ENCODE measurements at places on chromosomes 5 and 9. TPM values are rescaled to one million over a fixed set of nuclear protein-coding genes. Genes with fewer than 3 reads are reported as not detected.

Gene MSMP
- polyA plus RNA-seq, result not detected

Gene DIRAS2
- not detected for polyA plus RNA-seq

Gene TAF11L10
- not detected for polyA plus RNA-seq

- DNase-seq, result peak; percentile 92
Measured at GRCh38 chr5:96629774-96630173, 32.4 kb upstream of the CAST start.

Gene PRDM9
- polyA plus RNA-seq, result not detected

Gene EGFLAM
- polyA plus RNA-seq, result not detected

Gene NTNG2
- polyA plus RNA-seq, result 0.13 TPM

DNA sequence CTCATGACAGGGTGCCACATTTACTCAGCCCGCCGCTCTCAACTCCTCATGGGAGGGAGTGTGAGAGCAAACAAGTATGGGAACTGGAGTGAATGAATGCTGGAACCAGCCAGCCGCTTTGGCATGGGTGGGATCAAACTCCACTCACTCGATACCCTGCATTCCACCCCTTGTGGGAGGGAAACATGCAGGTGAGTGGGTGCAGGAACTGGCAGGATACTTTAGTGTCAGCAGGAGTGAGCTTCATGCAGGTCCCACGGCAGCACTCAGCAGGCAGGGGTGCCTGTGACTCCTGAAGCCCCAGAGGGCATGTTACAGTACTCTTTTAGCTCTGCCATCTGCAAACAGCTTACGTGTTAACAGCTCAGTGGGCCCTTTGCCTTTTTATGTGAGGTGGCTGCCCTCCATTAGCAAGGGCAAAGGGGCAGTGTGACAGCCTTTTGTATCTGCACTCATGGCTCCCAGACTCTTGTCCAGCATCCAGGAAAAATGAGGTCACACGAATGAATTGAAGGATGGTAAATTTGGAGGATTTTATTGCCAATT is 433.2 kb upstream of the NMUR2 start:
- DNase-seq, result no peak

DNA sequence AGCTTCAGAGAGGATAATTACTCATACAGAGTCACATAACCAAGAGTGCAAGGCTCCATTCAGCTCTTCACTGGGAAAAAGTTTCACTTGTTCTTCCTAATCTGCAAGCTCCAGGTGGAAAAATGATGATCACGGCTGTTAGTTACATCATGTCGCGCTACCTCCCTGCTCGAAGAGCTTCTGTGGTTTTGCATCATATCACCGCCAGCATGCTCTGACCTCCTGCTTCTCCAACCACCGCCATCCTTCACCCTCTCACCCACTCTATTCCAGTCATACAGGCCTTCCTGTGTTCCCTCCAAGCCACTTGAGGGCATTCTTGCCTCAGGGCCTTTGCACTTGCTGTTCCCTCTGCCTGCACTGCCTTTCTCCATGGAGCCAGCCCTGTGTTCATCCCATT is 47.1 kb downstream of the COL27A1 start:
- DNase-seq, result no peak

DNA sequence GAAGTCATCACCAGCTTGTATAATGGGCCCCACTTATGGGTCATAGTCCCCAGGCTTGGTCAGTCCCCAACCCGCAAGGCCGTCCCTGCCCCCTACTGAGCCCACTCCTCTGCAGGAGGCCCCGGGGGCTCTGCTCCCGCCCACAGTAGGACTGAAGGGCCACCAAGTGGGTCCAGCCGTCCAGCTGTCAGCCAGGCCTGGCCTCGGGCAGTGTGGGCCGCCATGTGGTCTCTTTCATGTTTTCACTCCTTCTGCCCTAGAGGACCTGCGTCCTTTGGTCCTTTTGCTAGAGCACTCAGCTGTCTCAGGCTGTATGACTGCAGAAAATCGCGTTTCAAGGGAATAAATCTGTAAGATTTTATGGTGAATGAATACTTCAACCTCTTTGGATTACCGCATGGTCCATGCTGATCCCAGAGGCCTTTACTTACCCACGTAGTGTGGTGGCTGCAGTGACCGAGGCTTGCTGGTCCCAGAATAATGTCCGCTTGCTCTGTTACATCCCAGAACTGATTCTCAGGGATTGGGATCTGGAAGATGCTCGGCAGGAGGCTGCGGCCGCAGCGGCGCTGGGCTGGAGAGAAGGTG is 105.7 kb upstream of the FAM120A start:
- DNase-seq, result no peak

Gene RLN1
- not detected for polyA plus RNA-seq

Gene WNT8A
- polyA plus RNA-seq, result not detected

GRCh38 chr9:74887041-74887980 is at the start of gene TRPM6:
TSS of gene TRPM6 (minus strand) at chr9:74887921. CDS start at chr9:74887856, 65 bp downstream.
- DNase-seq, result peak; percentile 79

GRCh38 chr5:5132234-5132633 is 7.9 kb upstream of the ADAMTS16 start:
- no peak for DNase-seq

- no peak for DNase-seq
Measured at GRCh38 chr5:165185716-165186115, 1680.3 kb downstream of the MAT2B start.

Gene LRRTM2
- polyA plus RNA-seq, result 0.22 TPM

- DNase-seq, result no peak
Measured at GRCh38 chr5:94113087-94113486, 371.7 kb upstream of the POU5F2 start.

DNA sequence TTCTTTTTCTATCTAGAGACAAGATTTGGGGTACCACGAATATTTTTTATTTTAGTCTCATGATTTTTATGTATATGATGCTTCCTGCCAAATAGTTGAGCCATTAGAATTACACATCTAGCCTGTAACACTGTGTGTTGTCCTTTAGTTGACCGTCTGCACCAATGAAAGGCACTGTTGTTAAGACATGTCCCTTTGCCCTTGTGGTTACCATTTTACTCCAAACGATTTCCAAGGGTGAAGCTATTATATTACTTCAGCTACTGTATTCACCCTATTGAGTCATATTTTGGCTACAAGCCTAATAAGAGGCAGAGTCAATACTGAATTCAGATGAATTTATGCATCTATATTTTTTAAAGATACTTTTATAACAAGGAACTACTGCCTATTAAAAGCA is 207.6 kb downstream of the CETN3 start:
- DNase-seq, result peak; percentile 20

DNA sequence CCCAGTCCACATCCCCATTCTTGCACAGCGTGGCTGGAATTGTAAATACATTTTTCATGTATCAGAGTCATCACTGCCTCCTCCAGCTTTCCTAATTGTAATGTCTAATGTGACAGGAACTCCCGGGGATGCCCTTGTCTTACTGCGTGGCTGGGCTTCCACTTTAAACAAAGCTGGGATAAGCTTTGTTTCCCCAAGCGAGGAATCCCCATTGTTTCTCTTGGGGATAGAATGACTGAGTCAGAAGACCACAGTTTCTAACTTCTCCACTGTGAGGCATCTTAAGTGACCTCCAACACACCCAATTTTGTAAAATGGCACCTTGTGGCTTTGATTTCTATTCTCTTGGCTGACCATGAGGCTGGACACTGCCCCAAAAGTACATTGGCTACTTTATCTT is 22.4 kb downstream of the ARPC5L start:
- no peak for DNase-seq

Gene DYNC2I2
- polyA plus RNA-seq, result 60.8 TPM

- no peak for DNase-seq
Measured at GRCh38 chr9:106875529-106875928, 12.6 kb downstream of the ZNF462 start.

DNA sequence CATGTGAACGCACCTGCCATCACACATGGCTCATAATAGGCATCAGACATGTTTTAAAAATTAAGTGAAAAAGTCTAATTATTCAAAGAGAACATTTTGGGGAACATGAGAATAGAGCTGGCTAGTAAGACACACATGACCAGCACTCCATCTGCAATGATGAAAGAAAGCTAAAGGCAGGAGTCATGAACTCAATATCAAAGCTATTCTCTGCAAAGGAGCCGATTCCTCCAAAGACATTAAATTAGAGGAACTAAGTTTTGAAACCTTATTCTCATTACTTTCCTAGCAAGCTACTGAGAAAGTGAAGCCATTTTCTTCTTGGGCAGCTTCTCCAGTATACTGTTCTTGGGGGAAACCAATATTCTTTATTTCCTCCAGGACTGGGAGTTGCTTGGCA is 172.0 kb downstream of the CRB2 start:
- DNase-seq, result no peak

GRCh38 chr9:134214766-134215419 is 50.5 kb upstream of the RNU6ATAC start:
- DNase-seq, result no peak

DNA sequence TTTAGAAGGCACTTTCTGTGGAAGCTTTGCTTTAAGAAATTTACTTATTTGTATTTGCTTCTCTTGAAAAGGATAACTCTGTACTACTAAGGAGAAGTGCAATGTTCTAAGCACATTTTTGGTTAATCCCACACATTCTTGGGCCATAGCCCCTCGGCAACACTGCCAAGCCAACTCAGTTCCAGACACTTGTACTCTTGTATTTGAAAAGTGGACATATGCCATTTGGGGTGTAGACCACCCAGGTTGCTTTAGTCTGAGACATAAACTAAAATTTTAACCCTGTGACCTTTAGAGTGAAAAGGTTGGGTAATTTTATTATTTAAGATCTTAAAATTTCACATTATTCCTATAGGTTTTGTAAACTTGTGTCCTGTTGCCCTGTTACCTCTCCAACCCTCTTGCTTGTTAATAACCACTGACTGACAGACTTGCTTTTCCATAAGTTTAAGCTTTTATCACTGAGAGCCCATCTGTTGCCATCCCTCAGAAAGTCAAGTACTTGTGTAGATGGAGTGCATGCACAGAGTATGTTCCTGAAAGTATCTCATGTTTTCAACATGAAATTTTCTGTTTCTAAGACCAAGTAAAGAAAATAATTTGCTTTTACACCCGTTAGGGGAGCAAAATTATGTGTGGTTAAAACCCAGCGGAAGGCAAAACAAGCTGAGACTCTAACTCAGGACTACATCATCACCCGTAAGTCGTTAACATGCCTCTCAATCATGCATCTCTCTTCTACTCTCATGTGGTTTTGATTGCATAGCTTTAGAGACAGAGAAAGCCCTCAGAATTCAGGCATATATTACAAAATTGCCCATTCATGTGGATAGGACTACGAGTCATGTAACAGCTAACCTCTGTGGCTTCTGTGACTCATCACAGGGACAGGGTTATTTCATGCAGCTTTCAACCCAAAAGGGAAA is 117.3 kb downstream of the GDNF start:
- peak; percentile 97 for DNase-seq

DNA sequence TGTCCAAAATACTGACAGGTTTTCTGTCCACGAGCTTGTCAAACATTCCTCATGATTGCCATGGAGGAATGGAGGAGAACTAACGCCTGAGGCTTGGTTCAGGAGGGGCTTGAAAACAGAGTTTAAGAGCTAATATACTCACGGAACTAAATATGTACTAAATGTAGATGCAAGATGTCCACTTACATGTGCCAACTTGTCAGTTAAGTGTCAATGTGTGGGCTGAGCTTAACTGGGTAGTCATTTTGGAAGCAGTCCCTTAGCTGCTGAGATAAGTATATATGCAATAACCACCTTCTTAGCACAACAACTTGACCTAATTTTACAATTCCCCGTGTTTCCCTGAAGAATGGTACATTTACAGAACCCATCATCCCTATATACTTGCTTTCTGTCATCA is 176.0 kb downstream of the PTPRD start:
- no peak for DNase-seq

- DNase-seq, result peak; percentile 51
Measured at GRCh38 chr5:10091701-10092100, 158.0 kb downstream of the ATPSCKMT start.

- DNase-seq, result no peak
Measured at GRCh38 chr9:122197426-122197825, 31.3 kb downstream of the LHX6 start.

Gene TAF1L
- polyA plus RNA-seq, result not detected

- peak; percentile 28 for DNase-seq
Measured at GRCh38 chr5:65151614-65152013, 330.1 kb downstream of the ADAMTS6 start.

Gene SAPCD2
- 0.86 TPM for polyA plus RNA-seq

GRCh38 chr9:126781186-126782052 is 23.4 kb upstream of the ZBTB43 start:
- DNase-seq, result peak; percentile 76

Gene IFNA21
- polyA plus RNA-seq, result not detected

Gene SUSD3
- polyA plus RNA-seq, result not detected

DNA sequence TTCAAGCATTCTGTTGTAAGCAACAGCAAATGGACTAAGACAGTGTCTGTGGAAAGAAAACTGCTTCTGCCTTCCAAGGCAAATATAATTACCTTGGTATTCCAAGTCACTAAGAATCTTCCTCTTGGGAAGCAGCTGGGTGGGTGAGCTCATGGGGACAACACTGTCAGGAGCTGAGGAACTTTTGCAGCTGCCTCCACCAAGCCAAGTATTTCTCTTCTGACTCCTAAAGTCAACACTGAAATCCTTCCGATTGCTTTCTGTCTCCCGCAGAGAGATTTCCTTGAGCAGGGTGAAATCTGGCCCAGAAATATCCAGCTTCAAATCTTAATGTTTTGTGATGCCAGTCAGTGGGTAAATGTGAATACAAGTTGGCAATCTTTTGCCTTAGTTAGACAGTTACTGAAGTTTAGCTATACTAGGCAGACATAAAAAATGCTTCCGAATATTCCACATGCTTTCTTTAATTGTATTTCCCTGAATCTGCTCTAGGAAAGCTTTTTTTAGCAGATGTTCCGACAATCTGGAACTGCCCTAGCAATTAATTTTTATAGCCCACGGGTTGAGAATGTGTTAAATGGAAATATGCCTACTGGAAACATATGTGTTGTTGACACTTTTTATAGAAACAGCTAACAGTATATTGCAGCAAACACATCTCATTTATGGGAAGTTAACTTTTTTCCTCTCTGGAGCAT is 369.9 kb upstream of the DAB2 start:
- DNase-seq, result peak; percentile 26

Gene FOXI1
- polyA plus RNA-seq, result not detected

DNA sequence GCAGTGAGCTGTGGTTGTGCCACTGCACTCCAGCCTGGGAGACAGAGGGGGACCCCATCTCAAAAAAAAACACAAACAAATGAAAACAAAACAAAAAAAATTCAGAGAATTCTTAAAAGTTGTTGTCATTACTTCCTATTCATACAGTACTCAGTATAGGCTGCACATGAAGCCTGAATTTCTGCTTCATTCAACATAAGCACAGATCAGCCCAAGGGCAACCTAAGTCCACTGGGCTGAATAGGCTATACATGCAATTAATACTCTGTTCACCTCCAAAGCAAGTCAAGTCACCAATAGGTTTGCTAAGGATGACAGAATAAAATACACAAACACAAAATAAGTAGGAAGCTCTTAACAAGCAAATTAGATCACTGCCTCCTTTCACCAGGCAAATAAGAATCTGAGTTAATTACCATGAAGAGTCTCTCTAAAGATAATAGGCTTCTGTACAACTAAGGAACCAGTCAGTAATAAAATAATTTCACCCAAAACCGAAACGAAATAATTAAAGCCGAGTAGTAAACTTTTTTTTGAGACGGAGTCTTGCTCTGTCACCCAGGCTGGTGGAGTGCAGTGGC is 18.7 kb downstream of the UBTD2 start:
- DNase-seq, result no peak

Gene ADRA1B
- polyA plus RNA-seq, result not detected

GRCh38 chr9:90838581-90839154 is 37.0 kb downstream of the SYK start:
- no peak for DNase-seq

Gene FAM81B
- not detected for polyA plus RNA-seq

Data from GM23248 (cell line).